ENCODE measurements at places on chromosomes 1 and 21. TPM values are rescaled to one million over a fixed set of nuclear protein-coding genes. Genes with fewer than 3 reads are reported as not detected.

DNA sequence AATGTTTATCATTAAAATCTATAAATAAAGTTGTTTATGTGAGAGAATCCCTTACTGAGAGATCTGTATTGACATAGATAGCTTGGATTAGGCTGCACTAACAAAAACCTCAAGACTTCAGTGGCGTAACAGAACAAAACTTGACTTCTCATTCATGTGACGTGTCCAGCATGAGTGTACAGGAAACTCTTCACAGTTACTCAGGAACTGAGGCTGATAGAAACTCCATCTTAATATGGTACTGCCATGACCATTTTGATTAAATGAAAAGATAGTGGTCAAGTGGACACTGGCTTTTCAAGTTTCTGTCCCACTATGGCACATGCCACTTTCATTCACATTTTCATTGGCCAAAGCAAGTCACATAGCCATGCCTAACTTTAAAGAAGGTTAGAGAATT, 3.7 kb downstream of the ST3GAL3 start:
- no peak for DNase-seq

DNA sequence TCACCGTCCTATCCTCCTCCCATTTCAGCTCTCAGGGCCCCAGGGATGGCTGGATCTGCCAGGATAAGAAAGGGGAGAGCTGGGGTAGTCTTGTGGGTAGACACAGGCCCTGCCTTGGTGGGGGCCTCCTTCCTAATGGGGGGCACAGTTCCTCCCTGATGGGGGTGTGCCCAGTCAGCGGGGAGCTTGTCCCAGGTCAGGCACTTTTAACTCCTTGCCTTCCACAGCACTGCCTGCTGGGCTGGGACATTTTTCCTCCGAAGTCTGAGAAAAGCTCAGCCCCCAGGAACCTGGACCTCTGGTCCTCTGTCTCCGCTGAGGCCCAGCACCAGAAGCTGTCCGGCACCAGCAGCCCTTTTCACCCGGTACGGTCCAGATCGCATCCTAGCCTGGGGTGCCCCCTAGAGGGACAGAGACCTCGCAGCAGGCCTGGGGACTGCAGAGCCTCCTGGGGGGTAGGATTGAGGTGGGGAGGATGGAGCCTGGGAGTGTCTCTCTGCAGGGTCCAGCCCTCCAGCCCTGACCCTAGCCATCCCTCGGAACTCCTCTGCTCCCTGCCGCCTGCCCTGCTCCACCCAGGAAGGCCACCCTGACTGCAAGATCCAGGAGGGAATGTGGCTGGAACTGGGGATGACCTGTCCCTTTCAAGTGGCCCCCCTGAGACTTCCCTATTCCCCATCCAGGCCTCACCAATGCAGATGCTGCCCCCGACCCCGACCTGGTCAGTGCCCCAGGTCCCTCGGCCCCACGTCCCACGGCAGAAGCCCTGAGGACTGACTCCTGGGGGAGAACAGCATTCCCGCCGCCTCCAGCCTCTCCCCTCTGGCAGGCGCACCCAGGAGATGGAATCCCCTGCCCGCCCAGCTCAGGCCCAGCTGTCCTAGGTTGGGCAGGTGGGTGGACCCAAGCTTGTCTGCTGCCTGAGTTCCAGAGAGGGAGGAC, 12.0 kb downstream of the MIIP start:
- DNase-seq: peak; percentile 23

GRCh38 chr1:28031173-28031572, 57.2 kb downstream of the EYA3 start:
- DNase-seq: no peak

GRCh38 chr1:42114229-42114628, 39.0 kb upstream of the GUCA2B start:
- no peak for DNase-seq

DNA sequence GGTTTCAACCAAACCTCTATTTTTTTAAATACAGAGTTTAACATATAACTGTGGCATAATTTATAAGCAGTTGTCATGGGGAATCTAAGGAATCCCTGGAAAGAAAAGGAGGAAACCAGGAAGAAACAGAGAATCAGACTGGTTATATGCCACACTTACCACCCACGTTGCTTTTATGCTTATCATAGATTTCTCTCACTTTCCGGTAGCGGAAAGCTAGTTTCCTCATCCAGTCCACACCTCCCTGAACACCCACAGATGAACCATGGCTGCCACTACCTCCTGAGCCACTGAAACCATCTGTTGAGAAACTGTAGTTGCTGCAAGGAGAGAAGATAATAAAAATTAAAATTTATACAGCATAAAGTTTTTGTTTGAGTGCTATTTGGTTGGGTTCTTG, 33.5 kb downstream of the XKR8 start:
- no peak for DNase-seq

- no peak for DNase-seq
Observed at GRCh38 chr1:218693599-218693998, 348.5 kb downstream of the TGFB2 start.

Gene ASCL5
- not detected for total RNA-seq

Gene MANEAL
- 5.0 TPM for total RNA-seq

Gene AMY1B
- not detected for total RNA-seq

Gene PDZK1
- 0.08 TPM for total RNA-seq

Data from activated T-cell treated with anti-CD3 and anti-CD28 coated beads, Interleukin-2, amount 50 U/mL, for 4 hours (primary cell).